NCI-H510A treated with DMSO at 0.1 percent for 48 hours (cell line): ENCODE measurements at places on chromosomes 2 and 18.

DNA sequence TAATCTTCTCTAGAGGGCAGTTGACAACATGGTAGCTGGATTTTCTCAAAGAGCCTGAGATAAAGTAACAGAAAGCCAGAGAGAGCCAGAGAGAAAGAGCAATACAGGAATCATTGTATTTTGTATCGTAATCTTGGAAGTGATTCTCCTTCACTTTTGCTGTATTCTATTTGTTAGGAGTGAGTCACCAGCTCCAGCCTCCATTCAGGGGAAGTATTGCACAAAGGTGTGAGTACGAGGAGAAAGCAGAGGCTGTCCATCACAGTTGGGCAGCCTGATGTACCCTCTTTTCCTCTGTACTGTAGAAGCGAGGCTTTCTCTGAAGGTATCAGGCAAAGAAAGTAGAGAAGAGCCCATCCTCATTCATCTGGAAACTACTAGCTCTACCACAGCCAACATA, 176.8 kb downstream of the KCNS3 start:
- DNase-seq = no peak

DNA sequence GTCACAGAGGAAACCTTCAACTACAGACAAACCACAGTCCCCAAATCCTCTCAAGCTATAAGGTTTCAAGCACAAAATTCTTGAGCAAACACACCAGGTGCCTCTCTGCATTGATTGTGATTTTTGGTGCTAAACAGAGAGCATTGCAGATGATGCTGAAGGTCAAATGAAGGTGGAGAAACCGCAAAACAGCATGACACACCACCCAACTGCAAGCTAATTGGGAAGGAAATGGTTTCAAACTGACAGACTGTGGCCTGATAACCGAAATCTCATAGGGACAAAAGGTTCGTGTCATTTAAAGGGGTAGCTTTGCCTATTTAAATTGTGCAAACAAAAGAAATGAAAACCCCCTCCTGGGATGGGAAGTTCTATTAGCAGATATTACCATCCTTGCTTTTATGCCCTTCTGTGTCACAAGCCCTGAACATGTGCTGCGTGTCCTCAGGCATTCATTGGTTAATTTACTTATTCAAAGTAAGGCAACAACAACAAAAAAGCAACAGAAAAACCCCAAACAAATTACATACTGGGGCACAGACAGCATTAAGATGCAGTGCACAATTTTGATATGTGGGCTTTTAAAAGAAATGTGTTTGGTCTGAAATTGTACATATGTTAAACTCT, 154.9 kb downstream of the AQP4 start:
- DNase-seq = no peak

- DNase-seq = no peak
Observed at GRCh38 chr18:79624356-79625170, 55.0 kb upstream of the CTDP1 start.

GRCh38 chr18:37378336-37379010, 187.1 kb downstream of the CELF4 start:
- no peak for DNase-seq

- DNase-seq = no peak
Observed at GRCh38 chr2:237806334-237806733, 7.8 kb downstream of the RBM44 start.

DNA sequence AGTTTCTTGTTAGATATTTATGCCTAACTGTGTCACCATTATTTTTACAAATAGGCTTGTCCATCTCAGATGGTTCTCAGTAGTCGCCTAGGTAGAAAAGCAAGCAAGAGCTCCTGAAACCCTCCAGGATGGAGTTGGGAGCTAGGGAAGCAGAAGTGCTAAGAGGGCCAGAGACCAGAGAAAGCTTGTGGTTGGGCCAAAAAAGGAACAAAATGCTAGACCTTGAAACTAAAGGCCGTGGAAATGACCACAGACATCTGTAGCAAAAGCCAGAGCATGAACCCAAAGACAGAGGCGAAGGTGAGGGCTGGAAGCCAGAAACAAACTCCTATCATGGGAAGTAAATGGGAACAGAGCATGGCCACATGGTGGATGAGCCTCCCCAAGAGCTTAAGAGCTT, 29.9 kb upstream of the RMDN2 start:
- no peak for DNase-seq

- DNase-seq = peak; percentile 50
Observed at GRCh38 chr2:1593371-1594122, 150.8 kb downstream of the PXDN start.

- DNase-seq = no peak
Observed at GRCh38 chr2:102052365-102052764, 60.6 kb downstream of the IL1R2 start.

- no peak for DNase-seq
Observed at GRCh38 chr2:22904126-22904684, 480.8 kb upstream of the KLHL29 start.

DNA sequence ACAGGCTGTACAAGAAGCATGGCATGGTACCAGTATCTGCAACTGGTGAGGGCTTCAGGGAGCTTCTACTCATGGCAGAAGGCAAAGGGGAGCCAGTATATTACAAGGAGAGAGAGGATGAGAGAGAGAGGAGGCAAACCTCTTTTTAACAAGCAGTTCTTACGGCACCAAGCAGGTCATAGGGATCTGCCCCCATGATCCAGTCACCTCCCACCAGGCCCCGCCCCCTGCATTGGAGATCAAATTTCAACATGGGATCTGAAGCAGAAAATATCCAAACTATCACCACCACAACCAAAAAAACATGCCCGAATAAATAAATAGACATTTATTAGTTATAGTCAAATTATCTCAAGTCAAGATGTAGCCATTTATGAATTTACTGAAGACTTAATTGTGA, 14.5 kb upstream of the SLC35F5 start:
- no peak for DNase-seq

DNA sequence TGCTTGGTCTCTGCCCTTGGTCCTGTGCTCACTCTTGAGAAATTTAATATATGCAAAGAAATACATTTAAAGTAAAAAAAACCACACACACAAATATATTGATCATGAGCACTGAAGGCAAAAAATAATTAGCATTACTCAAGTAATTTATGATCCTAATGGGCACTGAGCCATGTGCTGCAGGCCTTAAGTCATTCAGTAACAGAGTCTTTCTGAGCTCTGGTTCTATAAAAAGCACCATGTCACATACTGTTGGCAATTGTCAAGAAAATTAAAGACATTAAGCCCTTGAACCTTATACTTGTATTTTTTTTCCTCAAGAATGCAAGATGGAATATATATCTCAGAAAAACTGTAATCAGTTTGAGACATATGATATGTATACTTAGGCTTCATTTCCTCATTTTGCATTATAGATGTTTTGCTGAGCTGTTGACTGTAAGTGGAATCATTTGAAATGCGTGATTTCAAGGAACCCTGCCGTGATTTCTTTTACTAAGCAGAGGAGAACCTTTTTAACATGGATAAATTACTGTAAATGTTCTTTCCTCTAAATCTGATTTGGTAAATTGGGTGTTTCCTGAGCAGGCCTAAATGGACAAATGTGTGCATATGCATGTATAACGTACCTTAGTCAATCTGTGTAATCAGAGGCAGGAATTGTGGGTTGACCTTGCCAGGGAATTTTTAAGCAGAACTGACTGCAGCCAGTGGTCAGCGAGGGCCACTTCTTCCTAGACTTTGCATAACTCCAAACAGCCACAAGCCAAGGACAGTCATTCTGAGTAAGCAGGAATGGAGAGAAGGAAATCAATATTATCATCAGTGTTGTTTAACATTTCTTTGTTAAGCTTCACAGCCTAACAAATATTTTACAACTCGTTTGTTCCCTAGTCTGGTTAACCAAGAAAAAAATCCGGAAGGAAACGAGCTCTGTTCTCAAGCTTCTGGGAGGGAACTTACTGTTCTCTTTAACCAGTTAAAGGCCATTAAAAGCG, 191.5 kb upstream of the ATP5MC3 start:
- DNase-seq = no peak

DNA sequence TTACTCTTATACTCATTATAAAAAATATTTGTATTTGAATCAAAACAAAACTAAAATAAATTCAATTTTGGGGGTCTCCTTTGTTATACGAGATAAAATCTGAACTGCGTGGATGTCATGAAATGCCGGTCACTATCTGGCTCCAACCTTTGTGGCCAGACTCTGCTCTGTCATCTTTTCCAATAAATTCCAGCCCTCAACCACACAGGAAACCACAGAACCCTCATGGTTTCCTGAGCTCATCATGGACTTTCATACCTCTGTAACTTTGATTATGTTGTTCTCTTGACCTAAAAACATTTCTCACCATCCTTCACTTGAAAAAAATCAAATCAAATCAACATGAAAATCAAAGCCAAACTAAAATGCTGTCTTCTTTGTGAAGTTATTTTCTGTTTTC, 724.7 kb downstream of the METTL4 start:
- DNase-seq = no peak

GRCh38 chr2:240930096-240930630, 24.0 kb downstream of the CROCC2 start:
- DNase-seq = no peak

DNA sequence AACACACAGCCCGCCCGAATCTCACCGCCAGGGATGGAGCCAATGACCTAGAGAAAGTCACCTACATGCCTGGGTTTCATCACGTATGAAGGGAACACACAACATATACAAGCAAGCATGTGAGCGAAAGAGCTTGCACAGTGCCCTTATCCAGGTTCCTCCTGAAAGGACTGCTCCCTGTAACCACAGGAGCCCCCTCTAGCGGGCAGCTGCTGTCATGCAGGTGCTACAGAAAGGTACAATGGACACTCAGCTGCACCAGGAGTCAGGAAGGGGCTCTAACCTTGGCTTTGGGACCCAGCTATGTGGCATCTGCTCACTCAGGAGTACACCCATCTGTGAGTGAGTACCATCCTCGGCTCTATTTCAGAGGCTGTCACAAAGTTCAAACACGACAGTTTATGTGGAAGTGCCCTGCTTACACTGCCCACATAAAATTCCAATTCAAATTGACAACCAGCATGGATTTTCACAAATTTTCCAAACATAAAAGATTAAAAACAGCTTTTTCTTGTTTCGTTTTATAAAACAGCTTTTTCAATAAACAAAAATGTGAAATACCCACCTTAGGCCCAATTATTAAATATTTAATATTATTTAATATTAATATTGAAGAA, 3.5 kb downstream of the NDUFA10 start:
- DNase-seq = peak; percentile 71

DNA sequence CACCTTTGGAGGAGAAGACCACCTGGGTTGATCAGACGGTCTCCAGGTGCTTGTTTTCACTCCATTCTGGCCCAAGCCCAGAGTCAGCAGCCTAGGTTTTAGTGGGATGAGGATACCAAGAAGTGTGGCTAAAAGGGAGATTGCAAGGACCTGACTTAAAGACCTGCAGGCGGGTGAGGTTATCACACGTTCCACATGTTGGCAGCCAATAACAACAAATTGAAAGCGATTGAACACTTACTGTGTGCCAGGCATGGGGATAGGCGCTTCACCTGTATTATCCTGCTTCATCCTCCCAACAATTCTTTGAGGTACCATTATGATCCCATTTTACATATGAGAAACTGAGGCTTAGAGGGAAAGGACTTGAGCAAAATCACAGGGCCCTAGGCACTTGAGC, 5.0 kb downstream of the ARL4C start:
- DNase-seq = no peak

DNA sequence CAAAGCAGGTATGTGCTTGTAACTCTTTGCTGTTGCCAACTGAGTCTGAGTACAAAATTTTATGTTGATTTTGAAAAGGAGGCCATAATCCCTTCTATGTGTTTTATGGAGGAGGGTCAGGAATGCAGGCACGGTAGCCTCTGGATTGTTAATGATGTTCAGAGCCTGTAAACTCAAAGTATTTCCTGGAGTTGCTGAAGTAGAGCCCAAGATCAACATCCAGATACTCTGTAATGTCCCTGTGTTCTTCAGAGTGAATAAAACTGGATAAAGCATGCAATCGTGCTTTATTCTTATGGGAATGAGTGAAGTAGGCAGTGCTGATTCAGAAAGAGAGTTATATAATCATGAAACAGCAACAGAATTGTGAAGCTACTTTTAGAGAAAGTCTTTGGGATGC, 61.8 kb upstream of the CHRNA1 start:
- DNase-seq = no peak

- DNase-seq = no peak
Observed at GRCh38 chr2:199524689-199525574, 67.2 kb upstream of the SATB2 start.

- peak; percentile 73 for DNase-seq
Observed at GRCh38 chr2:202178346-202178958, 59.9 kb downstream of the SUMO1 start.

- no peak for DNase-seq
Observed at GRCh38 chr2:769771-770170, 92.6 kb upstream of the TMEM18 start.

DNA sequence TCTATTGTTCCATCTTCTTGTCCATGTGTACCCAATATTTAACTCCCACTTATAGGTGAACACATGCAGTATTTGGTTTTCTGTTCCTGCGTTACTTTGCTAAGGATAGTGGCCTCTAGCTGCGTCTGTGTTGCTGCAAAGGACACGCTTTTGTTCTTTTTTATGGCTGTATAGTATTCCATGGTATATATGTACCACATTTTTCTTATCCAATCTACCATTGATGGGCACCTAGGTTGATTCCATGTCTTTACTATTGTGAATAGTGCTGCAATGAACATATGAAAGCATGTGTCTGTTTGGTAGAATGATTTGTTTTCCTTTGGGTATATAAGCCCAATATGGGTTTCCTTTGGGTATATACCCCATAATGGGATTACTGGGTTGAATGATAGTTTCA, 77.3 kb upstream of the MMADHC start:
- DNase-seq = no peak

GRCh38 chr2:110816404-110817365, 84.3 kb downstream of the ACOXL start:
- DNase-seq = no peak

DNA sequence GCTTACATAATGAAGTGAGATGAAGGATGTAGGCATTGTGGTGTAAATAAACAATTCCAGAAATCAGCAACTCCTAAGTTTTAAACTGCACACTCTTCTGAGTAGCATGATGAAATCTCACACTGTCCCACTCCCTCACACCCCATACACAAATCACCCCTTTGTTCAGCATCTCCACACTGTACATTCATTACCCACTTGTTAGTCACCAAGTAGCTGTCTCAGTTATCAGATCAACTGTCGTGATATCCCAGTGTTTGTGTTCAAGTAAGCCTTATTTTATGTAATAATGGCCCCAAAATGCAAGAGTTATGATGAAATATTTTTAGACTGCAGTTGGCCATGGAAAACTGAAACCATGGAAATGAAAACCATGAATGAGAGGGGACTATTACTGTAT, 135.7 kb downstream of the GRB14 start:
- DNase-seq = no peak

- DNase-seq = no peak
Observed at GRCh38 chr2:44246436-44246835, 28.8 kb upstream of the SLC3A1 start.

DNA sequence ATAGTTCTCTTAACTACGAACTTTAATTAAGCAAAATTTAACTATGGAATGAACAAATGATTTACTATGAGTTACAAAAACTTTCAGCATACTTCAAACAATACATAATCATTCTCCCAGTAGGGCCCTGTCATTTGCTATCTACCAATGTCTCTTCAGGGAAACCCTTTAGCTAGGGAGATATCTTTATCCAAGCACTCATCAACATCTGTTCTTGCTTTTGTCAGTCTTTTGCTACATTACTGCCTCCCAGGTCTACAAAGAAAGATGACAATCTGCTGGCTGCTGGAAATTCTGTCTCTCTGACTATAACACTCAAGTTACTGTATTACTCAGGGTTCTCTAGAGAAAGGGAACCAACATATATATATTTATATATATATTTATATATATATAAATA, 1626.3 kb upstream of the CELF4 start:
- no peak for DNase-seq

GRCh38 chr2:184793176-184793575, 194.8 kb downstream of the ZNF804A start:
- no peak for DNase-seq
